ENCODE measurements at places on chromosomes 3 and 15. TPM values are rescaled to one million over a fixed set of nuclear protein-coding genes. Genes with fewer than 3 reads are reported as not detected.

GRCh38 chr3:128282380-128283196, 129.3 kb downstream of the EEFSEC start:
- DNase-seq: no peak

GOLGA6A gene
- polyA plus RNA-seq: 0.05 TPM

DTX3L gene
- polyA plus RNA-seq: 26.3 TPM

DNA sequence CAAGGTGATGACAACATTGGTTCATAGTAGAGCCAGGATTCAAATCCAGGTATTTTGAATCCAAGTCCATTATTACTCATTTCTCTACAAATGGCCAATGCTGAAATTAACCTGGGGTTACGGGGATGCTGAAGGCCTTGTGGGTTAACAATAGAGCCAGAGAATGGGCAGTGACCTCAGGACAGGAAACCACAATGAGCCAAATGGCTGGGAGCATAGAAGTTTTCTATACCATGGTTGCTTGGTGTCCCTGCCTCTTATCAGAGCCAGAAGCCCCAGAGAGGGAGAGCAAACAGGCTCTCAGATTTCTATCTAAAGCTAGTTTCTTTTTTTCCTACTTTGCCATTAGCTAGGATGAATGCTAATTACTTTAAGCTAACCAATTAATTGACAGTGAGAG, 82.3 kb downstream of the TNIK start:
- no peak for DNase-seq

SERPINI2 gene
- polyA plus RNA-seq: not detected

GRCh38 chr3:168161696-168162095, 66.0 kb upstream of the GOLIM4 start:
- DNase-seq: no peak

ZNF860 gene
- not detected for polyA plus RNA-seq

- peak; percentile 26 for DNase-seq
These were observed 1.6 kb upstream of the MCTP2 start for GRCh38 chr15:94229591-94230369.

DNA sequence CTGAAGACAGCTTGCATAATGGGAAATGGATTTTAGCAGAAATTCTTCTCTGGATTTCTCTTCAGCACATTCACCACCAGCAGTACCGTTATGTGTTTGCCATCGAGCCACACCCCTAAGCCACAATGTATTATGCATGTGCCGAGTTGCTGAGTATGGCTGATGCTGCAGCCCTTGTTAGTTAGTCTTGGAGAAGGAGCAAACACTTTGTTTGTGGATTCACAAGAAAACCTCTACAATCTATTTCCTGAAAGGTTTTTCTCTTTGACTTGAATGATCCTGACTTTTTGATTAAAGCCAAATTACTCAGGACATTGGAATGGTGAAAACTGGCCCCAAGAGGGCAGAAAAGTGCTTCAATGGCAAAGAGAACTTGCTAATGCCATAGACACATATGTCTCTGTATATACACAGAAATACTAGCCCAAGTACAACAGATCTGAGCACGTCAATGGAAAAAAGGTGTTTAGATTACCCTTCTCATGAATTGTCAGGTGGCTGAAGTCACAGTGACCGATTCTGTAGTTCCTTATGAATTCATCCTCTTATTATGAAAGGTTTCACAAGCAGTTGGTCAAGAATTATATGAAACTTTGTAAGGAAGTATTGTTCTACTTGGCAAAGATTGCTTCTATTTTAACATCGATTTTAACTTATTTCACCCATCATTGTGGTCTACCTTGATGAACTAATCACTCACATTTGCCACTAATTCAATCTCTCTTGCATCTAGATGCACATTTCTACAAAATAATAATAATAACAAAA, 103.0 kb downstream of the P3H2 start:
- DNase-seq: no peak

PRRT3 gene
- 4.4 TPM for polyA plus RNA-seq

GRCh38 chr3:151431940-151432339, 28.9 kb downstream of the IGSF10 start:
- no peak for DNase-seq

DNA sequence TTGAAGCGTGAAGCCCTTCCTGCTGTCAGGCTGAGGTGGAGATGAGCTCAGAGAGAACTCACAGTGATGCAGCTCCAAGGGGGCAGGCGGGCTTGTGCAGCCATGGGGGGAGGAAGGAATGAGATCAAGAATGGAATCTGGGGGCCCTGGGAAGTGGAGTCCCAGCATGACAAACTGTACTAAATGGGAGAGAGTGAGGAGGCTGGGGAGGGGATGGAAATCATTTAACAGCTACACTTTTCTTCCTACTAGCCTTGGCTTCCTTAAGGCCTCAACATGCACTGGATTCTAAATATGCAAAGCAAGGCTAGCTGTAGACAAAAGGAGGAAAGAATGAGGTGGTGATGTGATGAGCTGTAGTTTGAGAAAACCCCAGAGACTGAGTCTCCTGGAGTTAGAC, 133.9 kb downstream of the EEFSEC start:
- DNase-seq: no peak

Data from naive thymus-derived CD8-positive, alpha-beta T cell (primary cell).